ENCODE measurements at places on chromosomes 6 and 20.

GRCh38 chr6:130259557-130259956 is 36.8 kb upstream of the SAMD3 start:
- H3K36me3 ChIP-seq: no peaks in the 10 kb centered on the region
- no peaks in the 10 kb centered on the region for H3K27me3 ChIP-seq
- H3K27ac ChIP-seq: no peak overlapping the region

DNA sequence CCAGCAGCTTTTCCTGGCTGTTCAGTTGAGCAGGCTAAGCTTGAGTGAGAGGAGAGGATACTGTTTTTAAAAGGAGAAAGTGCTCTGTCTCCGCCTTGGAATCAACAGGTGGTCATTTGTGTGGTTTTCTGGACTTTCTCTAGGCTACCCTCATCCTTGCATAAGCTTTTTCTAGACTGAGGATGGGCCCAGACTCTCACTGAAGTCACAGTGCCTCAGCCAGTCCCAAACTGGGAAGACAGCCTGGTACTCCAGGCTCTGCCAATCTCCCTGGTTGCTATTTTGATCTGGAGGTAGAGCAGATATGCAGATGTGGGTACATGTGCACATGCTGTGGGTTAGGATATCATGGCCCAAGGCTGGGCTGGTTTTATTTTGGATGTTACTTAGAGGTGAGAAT is 7.0 kb downstream of the SCUBE3 start:
- peaks cover 4% of the 10 kb centered on the region for H3K4me1 ChIP-seq
- no peak overlapping the region for H3K4me3 ChIP-seq
- no peak for DNase-seq
- H3K36me3 ChIP-seq: no peaks in the 10 kb centered on the region

DNA sequence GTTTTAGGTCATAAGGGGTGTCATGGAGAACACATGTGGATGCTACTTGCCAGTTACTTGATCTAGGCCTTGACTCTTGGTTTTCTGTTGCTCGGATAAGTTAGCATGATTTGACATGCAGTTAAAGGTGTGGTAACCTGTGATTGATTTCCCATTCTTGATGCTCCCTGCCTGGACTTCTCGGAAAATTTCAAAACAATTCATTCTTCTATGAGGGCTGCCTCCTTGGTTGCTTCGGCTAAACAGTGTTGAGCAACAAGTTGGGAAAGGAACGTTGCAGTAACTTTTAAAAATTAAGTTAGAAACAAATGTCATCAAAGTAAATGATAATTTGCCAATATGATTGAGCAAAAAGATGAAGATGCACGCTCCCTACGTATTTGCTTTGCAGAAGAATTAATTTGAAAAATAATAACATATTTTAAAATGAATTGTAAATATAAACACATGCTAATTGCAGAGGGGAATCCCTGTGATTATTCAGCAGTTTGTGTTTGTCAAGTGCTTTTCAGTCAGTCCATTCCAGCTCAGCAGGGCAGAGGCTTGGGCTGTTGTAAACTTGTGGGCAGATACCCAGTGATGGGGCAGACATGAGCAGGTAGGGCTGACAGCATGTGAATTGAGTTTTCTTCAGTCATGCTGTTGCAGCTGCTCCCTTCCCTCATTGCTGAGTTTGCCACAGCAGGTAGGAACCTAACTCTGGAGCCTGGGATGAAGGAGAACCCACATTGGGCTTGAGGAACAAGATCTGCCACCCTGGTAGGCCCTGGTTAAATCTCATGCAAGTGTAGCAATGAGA is 110.2 kb downstream of the ESR1 start:
- no peaks in the 10 kb centered on the region for H3K27me3 ChIP-seq
- no peak overlapping the region for H3K27ac ChIP-seq
- no peak for DNase-seq
- no peaks in the 10 kb centered on the region for H3K4me1 ChIP-seq
- H3K36me3 ChIP-seq: no peaks in the 10 kb centered on the region

GRCh38 chr6:8085053-8085511 is 17.3 kb downstream of the EEF1E1 start:
- peak overlapping the region; percentile 86 for H3K27ac ChIP-seq
- peaks cover 55% of the 10 kb centered on the region for H3K4me1 ChIP-seq
- H3K36me3 ChIP-seq: peaks cover 20% of the 10 kb centered on the region
- no peak overlapping the region for H3K4me3 ChIP-seq
- H3K27me3 ChIP-seq: no peaks in the 10 kb centered on the region
- DNase-seq: no peak

DNA sequence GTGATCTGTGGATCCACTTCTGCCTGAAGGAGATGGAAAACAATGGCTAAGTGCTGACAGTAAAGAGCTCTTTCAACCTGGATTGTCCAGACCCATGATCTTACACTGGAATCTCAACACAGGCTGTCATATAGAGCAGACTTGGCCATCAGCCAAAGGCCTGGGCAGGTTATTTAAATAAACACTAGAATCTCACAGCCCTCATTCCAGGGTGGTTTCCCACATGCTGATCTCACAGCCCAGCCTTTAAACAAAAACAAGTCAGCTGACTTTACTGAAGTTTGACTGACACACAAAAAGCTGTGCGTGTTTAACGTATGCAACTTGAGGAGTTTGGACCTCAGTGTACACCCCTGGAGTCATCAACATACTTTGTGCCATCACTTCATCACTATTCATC is 28.4 kb downstream of the SYNDIG1 start:
- H3K36me3 ChIP-seq: no peaks in the 10 kb centered on the region
- no peak overlapping the region for H3K27ac ChIP-seq
- no peak for DNase-seq

- H3K4me3 ChIP-seq: no peak overlapping the region
- H3K27me3 ChIP-seq: no peaks in the 10 kb centered on the region
- DNase-seq: no peak
- H3K4me1 ChIP-seq: no peaks in the 10 kb centered on the region
- no peak overlapping the region for H3K27ac ChIP-seq
Measured at GRCh38 chr6:160010067-160010466, 41.2 kb downstream of the IGF2R start.

DNA sequence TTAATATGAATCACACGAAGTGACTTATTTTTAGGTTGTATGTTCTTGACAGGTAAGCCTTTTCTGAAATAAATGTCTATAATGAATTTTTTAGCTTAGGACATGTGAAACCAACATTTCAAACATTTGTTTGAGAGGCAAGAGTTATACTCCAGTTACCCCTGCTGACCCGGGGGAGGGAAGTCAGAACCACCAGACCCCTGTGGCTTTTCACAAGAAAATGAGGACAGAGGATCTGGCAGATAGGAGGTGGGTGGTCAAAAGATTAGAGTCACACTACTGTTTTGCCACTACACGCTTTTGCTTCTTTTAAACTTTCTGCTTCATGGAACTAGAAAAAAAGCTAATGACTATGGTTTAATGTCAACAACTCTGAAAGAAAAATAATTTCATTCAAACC is 27.5 kb upstream of the ADGRF4 start:
- no peak for DNase-seq
- H3K27ac ChIP-seq: no peak overlapping the region
- H3K27me3 ChIP-seq: no peaks in the 10 kb centered on the region

GRCh38 chr6:159983641-159984080 is 14.8 kb downstream of the IGF2R start:
- peak overlapping the region; percentile 64 for H3K27ac ChIP-seq
- DNase-seq: no peak
- H3K27me3 ChIP-seq: no peaks in the 10 kb centered on the region
- no peaks in the 10 kb centered on the region for H3K36me3 ChIP-seq

DNA sequence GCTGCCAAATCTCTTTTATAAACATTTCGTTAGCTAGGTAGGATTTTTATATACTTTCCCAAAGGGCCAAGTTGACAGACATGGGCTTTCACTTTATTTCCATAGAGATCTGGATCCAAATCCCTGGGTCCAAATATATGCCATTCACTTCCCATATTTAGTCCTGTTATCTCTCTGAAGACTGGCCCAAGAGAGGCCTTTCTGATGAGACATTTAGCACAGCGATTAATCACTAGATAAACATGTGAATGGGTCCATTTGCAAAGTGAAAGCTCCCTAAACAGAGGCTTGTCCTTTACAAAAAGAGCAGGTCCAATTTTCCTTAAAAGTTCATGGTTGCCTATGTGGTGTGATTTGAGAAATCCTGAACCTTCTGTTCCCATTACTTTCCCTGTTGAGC is 132.6 kb downstream of the TRMT11 start:
- DNase-seq: no peak
- H3K27ac ChIP-seq: no peak overlapping the region
- no peaks in the 10 kb centered on the region for H3K4me1 ChIP-seq
- H3K27me3 ChIP-seq: no peaks in the 10 kb centered on the region
- no peaks in the 10 kb centered on the region for H3K36me3 ChIP-seq

DNA sequence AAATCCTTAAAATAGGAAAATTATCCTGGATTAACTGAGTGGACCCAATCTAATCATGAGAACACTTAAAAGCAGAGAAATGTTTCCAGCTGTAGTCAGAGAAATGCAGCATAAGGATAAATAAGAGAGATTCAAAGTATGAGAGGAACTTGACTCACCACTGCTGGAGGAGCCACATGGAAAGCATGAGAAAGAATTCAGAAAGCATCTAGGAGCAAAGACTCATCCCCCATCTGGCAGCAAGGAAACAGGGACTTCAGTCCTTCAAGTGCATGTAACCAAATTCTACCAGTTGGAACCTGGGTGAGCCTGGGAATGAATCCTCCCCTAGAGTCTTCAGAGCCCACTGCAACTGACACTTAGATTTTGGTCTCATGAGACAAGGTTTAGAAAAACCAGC is 33.7 kb downstream of the RNF146 start:
- H3K4me3 ChIP-seq: no peak overlapping the region
- no peaks in the 10 kb centered on the region for H3K4me1 ChIP-seq
- DNase-seq: peak; percentile 20
- H3K36me3 ChIP-seq: peaks cover 2% of the 10 kb centered on the region

- peaks cover 2% of the 10 kb centered on the region for H3K36me3 ChIP-seq
- peaks cover 5% of the 10 kb centered on the region for H3K4me1 ChIP-seq
- no peak for DNase-seq
- no peaks in the 10 kb centered on the region for H3K27me3 ChIP-seq
- no peak overlapping the region for H3K4me3 ChIP-seq
- H3K27ac ChIP-seq: no peak overlapping the region
Measured at GRCh38 chr20:34710861-34711574, 6.9 kb downstream of the TP53INP2 start.

DNA sequence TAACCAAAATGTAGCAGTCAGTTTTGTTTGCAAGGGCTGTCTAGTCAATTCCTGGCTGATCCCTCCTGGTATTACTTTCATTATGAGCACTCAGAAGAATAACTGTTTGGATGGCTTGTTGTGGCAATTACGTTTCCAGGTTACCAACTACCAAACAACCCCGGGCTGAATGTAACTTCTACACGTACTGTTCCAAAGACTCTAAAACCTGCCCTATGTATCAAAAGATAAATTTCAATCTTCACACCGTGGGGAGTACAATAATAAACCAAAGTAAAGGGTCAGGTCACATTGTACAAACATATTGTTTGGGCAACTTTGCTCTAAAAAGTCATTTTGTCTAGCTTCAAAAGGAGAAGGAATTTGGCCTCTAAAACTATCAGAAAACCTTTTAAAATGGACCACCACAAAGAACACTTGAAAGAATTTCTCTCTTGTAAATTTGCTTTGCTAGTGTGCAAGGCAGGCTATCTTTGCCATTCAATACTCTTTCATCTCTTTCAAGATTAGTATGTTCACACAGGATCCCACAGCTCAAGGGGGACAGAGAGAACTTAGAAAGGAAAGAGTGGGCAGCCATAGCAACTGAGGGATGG is 27.6 kb downstream of the DCDC2 start:
- H3K27me3 ChIP-seq: no peaks in the 10 kb centered on the region
- no peaks in the 10 kb centered on the region for H3K4me1 ChIP-seq
- no peaks in the 10 kb centered on the region for H3K36me3 ChIP-seq
- no peak overlapping the region for H3K4me3 ChIP-seq
- DNase-seq: no peak
- H3K27ac ChIP-seq: no peak overlapping the region

DNA sequence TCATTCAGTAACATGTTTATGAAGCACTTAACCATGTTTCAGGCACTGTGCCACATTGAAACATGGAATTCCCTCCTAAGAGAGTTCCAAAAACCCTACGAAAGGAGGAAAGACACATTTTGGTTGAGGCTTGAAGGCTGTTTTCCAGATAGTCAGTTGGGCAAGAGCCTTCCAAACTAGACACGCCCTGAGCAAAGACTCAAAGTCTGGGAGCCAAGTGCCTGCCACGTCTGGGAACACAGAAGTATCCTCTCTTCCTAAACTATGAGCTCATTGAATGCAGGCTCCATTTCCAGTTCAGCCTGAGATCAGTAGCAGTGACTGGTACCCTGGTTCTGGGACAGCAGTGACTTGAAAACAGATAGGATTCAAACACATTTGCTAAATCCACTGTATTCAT is 74.5 kb upstream of the FAM8A1 start:
- H3K4me3 ChIP-seq: no peak overlapping the region
- no peak overlapping the region for H3K27ac ChIP-seq
- no peak for DNase-seq
- H3K27me3 ChIP-seq: no peaks in the 10 kb centered on the region
- no peaks in the 10 kb centered on the region for H3K4me1 ChIP-seq
- H3K36me3 ChIP-seq: no peaks in the 10 kb centered on the region

- no peaks in the 10 kb centered on the region for H3K27me3 ChIP-seq
- DNase-seq: no peak
- H3K4me3 ChIP-seq: no peak overlapping the region
- H3K27ac ChIP-seq: peak overlapping the region; percentile 99
- H3K36me3 ChIP-seq: no peaks in the 10 kb centered on the region
Measured at GRCh38 chr20:53647286-53647821, 53.7 kb upstream of the ZNF217 start.

GRCh38 chr6:98118397-98119045 is 715.9 kb upstream of the POU3F2 start:
- H3K4me1 ChIP-seq: no peaks in the 10 kb centered on the region
- DNase-seq: no peak
- no peak overlapping the region for H3K4me3 ChIP-seq
- no peak overlapping the region for H3K27ac ChIP-seq

DNA sequence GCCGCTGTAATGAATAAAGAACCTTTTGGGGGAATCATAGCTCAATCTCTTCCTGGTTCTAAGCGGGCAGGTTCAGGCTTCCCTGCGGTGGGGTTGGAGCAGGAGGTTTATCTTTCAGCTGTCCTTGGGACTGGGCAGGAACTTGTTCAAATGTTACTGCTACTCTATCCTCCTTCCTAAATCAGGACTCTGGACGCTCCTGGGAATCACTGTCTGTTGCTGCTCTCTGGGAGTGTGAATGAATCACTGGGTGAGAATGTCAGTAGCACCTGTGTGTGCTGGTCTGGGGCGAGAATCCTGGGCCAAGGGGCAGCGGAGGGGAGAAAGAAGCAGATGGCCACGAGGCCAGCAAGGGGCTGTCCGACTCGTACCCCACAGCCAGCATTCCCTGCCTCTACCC is 65.4 kb upstream of the ZNFX1 start:
- DNase-seq: no peak
- H3K27ac ChIP-seq: peak overlapping the region; percentile 55
- H3K4me1 ChIP-seq: peaks cover 13% of the 10 kb centered on the region
- H3K36me3 ChIP-seq: no peaks in the 10 kb centered on the region

Measured in Panc1 (cell line).